ENCODE measurements at places on chromosomes 5 and 9.

- DNase-seq = no peak
Measured at GRCh38 chr9:37034938-37035647, 1.0 kb upstream of the PAX5 start.

DNA sequence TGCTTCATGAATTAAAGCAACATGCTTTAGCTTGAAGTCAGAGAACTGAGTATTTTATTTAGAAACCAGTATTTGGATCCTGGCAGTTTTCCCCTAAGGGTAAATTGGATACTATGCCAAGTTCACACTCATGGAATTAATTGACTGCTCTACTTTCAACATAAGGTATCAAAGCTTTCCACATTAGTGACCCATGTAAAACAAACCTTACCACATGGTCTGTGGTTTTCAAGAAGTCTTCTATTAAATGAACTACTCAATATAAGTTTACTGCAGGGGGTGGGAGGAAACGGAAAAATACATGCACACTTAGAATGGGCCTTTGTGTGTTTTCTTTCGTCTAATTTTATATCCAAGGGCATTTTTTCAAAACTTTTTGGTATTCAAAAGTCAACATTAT lies 232.0 kb upstream of the FBXL7 start:
- no peak for DNase-seq

GRCh38 chr9:33623658-33624586 lies 99.9 kb downstream of the ANKRD18B start:
- DNase-seq = no peak

DNA sequence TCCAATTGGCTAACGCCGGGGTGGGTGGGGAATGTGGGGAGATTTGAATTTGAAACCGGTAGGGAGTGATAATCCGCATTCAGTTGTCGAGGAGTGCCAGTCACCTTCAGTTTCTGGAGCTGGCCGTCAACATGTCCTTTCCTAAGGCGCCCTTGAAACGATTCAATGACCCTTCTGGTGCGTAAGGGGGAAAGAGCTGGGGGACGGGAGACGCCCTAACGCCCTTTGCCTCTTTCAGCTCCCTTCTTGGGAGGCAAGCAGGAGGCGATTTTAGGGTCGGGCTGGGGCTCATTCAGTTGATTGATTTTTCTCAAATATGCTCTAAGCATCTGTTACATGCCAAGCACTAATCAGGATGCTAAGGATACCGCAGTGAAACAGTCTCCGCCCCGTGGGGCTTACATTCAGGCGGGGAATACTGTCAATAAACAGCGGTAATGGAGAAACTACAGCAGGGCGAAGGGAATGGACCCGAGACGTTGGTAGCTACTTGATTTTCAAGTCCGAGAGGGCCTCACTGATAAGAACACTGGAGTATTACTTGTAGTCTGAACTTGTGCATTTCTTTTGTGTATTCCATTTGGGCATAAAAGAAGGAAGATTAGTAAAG lies at the start of gene HMMR:
HMMR (plus strand) TSS at position 71 of the 610 bp plus-strand sequence; CDS start at position 132, 61 bp downstream.
- DNase-seq = no peak

DNA sequence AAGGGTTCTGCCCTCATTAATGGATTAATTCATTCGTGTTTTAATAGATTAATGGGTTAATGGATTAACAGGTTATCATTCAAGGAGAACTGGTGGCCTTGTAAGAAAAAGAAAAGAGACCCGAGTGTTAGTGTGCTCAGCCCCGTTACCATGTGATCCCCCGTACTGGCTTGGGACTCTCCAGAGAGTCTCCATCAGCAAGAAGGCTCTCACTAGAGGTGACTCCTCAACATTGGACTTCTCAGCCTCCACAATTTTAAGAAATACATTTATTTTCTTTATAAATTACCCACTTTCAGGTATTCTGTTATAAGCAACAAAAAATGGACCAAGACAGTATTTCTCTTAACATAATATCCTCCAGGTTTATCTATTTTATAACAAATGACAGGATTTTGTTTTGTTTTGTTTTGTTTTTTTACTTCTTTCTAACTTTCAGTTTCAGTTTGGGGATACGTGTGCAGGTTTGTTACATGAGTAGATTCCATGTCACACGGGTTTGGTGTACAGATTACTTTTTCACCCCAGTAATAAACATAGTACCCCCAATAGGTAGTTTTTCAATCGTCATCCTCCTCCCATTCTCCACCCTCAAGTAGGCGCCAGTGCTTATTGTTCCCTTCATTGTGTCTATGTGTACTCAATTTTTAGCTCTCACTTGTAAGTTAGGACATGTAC lies 456.1 kb downstream of the DNAH5 start:
- no peak for DNase-seq

GRCh38 chr9:85009251-85009650 lies 339.7 kb downstream of the NTRK2 start:
- no peak for DNase-seq

DNA sequence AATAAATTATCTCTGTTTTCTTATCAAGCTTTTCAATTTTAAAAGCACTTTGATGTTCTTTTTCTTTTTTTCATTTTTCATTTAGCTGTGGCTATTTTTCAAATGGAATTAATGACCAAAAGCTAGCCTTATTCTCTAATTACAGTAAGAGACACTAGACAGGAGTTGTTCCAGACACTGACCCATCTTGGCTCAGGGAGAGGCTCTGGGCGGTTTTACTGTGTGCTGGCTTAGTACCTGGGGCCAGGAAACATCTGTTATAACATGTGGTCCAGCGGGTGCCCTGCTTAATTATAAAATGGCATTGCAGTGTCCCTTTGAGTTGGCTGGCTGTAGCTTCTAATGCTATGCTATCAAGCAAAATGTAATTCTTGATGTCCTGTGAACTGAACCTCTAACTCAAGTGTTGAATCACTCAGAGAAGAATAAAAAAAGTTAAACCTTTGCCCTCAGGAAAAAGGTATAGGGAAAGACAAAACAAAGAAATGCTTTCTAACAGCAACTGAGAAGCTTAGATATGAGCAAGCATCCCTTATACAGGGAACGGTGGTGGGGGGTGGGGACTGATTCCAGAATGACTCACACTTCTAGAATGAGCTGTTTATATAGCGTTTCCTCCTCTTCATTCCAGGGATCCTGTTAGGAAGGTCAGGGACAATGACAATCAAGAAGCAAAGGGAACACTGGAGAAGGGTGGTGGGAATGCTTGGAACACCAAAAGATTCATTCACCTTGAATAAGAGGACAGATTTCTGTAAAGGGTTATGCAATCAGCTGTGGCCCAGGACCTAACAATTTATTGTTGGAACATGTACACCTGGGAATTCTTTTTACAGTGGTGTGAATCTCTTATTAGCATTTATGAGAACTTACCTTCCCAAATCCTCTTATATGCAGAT lies 58.7 kb upstream of the NFIB start:
- DNase-seq = no peak

DNA sequence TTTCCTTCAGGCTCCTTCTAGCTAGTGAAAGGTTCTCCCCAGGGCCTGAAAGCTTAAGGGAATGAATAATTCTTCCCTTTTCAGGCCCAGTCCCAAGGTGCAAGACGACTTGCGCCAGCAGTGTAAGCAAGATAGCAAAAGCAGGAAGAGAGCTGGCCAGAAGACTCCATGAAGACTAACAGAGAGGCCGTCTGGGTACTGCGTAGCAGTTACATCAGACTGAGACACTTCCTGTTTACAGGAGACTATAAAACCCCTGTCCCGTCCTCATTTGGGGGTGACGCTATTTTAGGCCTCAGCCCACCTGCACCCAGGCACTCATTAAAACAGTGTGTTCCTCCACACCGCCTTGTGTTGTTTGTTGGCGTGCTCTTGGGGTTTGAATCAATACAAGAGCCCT lies 90.7 kb upstream of the MOCS2 start:
- DNase-seq = no peak

DNA sequence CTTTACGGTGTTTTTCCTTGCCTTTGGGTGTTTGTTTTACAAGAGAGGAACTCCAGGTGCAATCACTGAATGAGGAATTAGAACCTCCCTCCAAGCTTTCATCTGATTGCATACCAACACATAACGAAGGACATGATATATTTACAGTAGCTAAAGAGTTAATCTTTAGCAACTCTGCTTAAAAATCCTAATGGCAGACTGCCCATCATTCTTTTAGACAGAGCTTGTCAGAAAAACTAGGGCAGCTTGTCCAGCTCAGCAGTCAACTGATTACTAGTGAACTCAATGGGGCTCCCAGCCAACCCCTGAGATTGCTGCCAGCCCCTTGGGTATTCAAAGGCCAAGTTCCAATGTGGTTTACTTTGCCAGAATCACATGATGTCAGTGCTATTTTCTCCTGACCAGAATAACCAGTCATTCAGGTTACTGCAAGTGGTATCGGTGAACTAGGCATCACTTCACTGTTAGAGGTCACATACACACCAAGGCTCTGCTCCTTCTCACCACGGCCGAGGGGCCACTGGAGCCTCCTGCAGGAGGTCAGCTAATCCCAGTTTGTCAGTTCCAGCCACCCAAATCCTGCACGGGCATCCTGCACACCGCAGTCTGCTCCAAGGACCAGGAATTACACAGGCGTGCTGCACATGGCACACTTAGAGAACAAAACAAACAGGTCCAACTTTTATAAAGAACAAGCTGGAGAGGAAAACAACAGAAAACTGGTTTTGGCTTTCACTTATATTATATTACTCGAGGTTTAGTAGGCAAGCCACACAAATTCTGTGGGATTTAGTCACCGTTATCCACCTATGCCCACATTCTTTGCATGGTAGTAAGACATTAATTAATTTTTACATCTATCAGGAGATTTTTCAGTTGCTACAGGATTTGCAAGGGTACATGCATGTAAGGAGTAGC lies 62.5 kb downstream of the NFIB start:
- DNase-seq = no peak

- no peak for DNase-seq
Measured at GRCh38 chr5:28743025-28743715, 1704.8 kb upstream of the CDH9 start.

DNA sequence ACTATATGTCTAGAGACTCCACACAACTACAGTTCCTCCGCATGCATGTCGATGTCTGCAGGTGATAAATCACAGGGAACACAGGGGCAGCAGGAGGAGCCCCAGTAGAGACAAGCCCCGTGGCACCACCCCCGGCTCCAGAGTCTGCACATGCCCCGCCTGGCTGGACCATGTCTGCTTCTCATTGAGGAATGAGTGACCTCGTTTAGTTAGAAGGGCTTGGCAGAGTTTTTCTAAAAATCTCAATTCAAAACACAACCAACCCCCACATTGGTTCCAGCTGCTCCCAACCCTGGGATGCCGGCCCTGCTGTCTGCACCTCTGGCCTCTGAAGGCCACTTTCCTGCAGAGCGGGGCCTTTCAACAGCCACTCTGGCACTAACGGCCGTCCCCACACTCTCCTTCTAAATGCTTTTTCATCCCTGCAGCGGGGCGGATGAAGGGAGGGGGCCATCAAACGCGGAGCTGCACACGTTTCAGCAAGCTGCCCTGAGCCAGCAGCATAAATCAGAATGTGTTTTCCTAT lies 106.3 kb downstream of the ROR2 start:
- DNase-seq = no peak

DNA sequence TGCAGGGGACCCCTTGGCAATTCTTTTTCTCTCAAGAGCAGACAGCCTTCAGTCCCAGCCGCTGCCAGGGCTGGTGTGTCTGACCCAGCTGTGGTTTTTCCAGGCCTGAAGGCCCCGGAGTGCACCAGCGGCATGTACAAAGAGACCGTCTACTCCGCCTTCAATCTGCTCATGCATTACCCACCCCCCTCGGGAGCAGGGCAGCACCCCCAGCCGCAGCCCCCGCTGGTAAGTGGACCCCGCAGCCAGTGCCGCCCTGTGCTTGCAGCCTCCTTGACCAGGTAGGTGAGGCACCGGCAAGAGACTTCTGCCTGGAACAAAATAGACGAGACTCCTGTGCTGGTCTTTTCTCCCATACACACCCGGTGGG lies 1.3 kb downstream of the TCF7 start:
- DNase-seq = no peak

- no peak for DNase-seq
Measured at GRCh38 chr9:114845373-114845772, 39.5 kb upstream of the TNFSF15 start.

- no peak for DNase-seq
Measured at GRCh38 chr9:105975886-105976645, 281.7 kb downstream of the TMEM38B start.

DNA sequence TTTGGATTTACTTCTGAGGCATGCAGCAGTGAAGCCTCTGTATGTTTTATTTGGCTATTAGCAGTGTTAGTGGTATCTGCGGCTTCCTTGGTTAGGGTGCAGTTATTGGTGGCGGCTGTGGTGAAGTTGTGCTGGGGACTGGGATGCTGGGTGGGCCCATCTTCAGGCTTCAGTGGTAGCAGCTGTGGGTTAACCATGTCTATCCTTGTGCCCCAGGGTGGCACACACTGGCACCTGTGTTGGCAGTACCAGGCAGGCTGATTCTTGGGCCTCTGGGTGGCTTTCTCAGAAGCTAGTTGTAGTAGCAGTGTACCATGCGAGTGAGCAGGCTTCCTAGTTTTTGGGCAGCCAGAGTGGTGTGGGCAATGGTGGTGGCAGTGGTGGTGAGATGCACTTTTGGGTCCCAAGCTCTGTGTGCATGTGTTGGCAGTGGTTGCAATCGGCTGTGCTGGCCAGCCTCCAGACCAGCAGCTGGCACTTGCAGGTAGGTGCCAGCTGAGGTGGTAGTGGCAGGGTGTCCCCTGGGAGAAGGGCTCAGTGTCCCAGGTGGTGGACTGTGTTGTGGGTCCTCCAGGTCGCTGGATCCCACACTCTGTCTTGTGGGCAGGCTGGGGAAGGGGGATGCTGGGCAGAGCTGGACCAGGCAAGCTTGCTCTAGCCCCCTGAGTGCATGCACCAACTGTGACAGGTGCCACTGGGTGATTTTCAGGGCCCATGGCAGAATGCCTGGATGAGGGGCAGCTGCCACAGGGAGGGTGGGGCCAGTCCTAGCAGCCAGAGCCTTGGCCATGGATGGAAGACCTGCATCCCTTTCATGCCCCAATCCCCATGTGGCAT lies 13.6 kb downstream of the AHRR start:
- DNase-seq = no peak

DNA sequence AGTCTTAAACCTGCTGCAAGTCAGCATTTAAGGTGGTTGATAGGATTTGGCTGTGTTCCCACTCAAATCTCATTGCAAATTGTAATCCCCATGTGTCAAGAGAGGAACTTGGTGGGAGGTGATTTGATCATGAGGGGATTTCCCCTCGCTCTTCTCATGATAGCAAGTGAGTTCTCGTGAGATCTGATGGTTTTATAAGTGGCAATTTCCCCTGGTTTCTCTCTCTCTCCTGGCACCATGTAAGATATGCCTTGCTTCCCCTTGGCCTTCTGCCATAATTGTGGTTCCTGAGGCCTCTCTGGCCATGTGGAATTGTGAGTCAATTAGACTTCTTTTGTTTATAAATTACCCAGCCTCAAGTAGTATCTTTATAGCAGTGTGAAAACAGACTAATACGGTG lies 84.3 kb upstream of the SMC2 start:
- DNase-seq = no peak

GRCh38 chr9:109248133-109248581 lies 72.7 kb downstream of the EPB41L4B start:
- DNase-seq = no peak

DNA sequence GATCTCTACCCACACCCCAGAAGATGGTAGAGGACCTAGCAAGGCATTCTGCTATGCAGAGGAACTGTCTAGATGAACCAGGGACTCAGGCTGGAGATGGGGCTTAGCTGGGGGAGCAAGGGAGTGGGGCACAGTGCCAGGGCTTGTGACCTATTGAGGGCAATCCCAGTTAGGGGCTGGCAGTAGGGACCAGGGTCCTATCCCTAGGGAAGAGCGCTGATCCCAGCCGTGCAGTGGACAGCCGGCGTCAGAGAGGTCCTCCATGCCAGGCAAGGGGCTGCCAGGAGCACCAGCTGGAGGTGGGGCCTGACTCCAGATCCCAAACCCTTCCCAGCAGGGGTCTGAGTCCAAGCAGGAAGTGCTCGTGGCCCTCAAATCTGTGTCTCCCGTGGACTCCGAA lies 52.7 kb upstream of the NEURL1B start:
- DNase-seq = no peak
